ENCODE measurements at places on chromosomes 12 and 14. TPM values are rescaled to one million over a fixed set of nuclear protein-coding genes. Genes with fewer than 3 reads are reported as not detected.

FOXN4 gene
- total RNA-seq, result not detected

NYNRIN gene
- 0.26 TPM for total RNA-seq

PRKCH gene
- 197 TPM for total RNA-seq

ALX1 gene
- total RNA-seq, result not detected

KRT80 gene
- total RNA-seq, result not detected

CCDC91 gene
- 29.7 TPM for total RNA-seq

UNC79 gene
- not detected for total RNA-seq

GPRC5D gene
- total RNA-seq, result 0.99 TPM

TUBA1A gene
- 80.2 TPM for total RNA-seq

KRT5 gene
- total RNA-seq, result not detected

CCDC60 gene
- not detected for total RNA-seq

TMEM19 gene
- 22.8 TPM for total RNA-seq

TSPAN19 gene
- total RNA-seq, result not detected

DIP2B gene
- 34.4 TPM for total RNA-seq

PTPRB gene
- total RNA-seq, result not detected

PLA2G1B gene
- not detected for total RNA-seq

RNU4-1 gene
- total RNA-seq, result 2,200 TPM

SLCO1B1 gene
- total RNA-seq, result not detected

CLEC1B gene
- total RNA-seq, result not detected

EXOC3L4 gene
- not detected for total RNA-seq

MYH7 gene
- not detected for total RNA-seq

NPFF gene
- not detected for total RNA-seq

KCNK10 gene
- not detected for total RNA-seq

KRT6C gene
- total RNA-seq, result not detected

ANO4 gene
- total RNA-seq, result not detected

LMNTD1 gene
- not detected for total RNA-seq

GPR84 gene
- 0.31 TPM for total RNA-seq

MANSC4 gene
- total RNA-seq, result not detected

COQ10A gene
- 15.2 TPM for total RNA-seq

SH2B3 gene
- 38.7 TPM for total RNA-seq

SIX4 gene
- total RNA-seq, result not detected

ANO2 gene
- not detected for total RNA-seq

TAS2R7 gene
- not detected for total RNA-seq

IPO4 gene
- total RNA-seq, result 42.4 TPM

CLBA1 gene
- total RNA-seq, result 0.48 TPM

HOXC9 gene
- not detected for total RNA-seq

PGAM5 gene
- total RNA-seq, result 36.9 TPM

SOS2 gene
- total RNA-seq, result 24.2 TPM

CLEC4C gene
- total RNA-seq, result not detected

SPTB gene
- total RNA-seq, result 0.05 TPM

CCDC92 gene
- 21.0 TPM for total RNA-seq

GPD1 gene
- 0.20 TPM for total RNA-seq

OR10P1 gene
- total RNA-seq, result not detected

ASCL1 gene
- not detected for total RNA-seq

SMCO3 gene
- total RNA-seq, result not detected

CELA1 gene
- 0.51 TPM for total RNA-seq

MUCL1 gene
- total RNA-seq, result not detected

C12orf42 gene
- total RNA-seq, result 1.3 TPM

PTPRQ gene
- not detected for total RNA-seq

PROX2 gene
- not detected for total RNA-seq

ZNF605 gene
- 11.3 TPM for total RNA-seq

Measured in activated naive CD4-positive, alpha-beta T cell treated with anti-CD3 and anti-CD28 coated beads, Interleukin-2, amount 10 ng/mL, durations not matched to agents 5 hours and 36 hours (primary cell).